Stimulated activated CD4-positive, alpha-beta T cell treated with anti-CD3 and anti-CD28 coated beads, Interleukin-15, amount 100 ng/mL, for 1 hour (primary cell): ENCODE measurements at places on chromosomes 2 and 18.

DNA sequence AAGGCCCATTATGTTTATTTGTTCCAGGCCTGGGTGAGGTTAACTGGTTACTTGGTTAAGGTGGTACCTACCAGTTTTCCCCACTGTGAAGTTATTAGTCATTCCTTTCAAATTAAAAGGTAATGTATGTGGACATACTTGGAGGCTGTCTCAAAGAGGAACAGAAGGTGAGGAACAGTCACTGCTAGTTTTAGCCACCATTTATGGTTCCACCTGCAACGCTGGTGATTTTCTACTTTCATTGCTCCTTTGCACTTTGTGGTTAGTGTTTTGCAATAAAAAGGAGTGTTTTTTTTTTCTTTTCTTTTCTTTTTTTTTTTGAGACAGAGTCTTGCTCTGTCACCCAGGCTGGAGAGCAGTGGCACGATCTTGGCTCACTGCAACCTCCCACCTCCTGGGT lies 6.1 kb upstream of the ST6GAL2 start:
- no peak for DNase-seq

DNA sequence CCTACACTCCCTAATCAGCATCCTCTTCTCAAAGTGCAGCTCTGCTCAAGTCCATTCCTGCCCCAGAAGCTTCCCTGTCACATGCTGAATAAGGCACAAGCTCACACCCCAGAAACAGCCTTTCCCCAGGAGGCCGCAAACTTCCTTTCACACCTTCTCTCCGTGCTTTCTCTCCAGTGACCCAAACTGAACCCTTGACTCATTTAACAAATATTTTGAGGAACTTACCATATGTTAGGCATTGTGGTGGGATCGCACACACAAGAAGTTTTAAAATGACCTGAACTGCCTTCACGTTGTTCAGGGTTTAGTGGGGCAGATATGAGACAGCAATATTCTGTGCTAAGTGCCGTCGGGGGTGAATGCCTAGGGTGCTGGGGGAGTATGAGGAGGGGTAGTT lies 161.3 kb downstream of the INSIG2 start:
- DNase-seq = no peak

GRCh38 chr2:233349005-233349998 lies 5.0 kb upstream of the DGKD start:
- DNase-seq = no peak

DNA sequence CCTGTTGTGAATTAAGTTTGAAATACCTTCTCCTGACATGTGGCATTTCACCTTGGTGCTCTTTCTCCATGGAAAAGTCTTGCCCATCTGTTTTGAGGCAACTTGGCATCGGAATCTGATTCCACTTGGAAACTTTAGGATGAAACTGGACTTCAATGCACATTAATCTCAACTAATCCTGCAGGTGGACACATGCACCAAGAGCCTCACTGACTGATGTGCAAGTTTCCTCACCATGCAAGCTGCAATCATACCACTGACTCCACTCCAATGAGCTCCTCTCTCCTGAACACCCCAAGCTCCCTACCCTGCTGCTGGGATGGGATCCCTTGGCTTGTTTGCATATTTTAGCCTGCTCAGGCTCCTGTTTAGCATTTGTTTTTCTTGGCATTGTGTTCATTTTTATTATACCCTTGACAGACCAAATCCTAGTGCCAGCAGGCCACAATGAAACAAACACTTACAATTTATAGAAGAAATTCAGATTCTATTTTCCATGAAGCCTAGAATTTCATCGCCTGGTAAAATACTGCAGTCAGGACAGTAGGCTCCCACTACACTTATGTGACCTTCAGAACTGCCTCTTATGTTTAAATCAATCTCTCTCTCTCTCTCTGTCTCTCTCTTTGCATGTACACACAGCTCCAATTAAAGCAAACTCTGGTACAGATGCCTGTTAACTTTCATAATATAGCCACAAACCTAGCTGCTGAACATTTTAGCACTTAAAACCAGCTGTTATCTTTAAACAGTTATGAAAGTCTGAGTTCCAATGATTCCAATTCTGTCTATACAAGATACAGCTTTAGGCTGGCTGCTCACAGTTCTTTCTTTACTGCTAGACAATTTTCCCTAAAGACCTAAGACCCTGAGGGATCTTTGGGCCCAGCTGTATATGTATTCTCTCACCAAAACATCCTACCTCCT lies 141.5 kb downstream of the OSR1 start:
- no peak for DNase-seq
